ENCODE measurements at places on chromosomes 16 and 17.

DNA sequence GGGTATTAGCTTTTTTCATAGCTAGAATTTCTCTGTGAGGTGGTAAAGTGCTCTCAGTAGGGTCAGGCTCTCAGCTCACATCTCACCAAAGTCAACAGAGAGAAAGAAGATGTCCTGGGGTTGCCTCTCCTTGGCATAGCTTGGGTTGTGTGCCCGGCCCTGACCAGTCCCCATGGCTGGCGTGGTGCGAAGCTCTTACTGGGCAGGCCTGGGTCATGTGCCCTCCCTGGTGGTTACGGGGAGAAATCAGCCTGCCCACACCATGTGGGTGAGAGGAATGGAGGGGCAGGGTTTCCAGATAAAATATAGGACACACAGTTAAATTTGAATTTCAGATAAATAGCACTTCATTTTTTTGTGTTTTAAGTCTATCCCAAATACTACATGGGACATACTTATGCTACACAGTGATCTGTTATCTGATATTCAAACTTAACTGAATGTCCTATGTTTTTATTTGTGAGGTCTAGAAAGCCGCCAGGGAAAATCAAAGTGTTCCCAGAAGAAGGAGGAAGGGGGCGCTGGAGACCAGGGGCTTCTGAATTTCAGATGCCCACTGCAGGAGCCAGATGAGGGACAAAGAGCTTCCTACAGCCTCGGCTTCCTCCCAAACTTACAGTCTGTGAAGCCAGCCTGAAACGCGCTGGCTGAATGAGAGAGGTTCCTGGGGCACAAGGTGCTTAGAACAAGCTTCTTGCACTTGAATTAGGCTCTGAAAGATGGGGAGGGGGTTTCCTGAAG lies 45.4 kb downstream of the NKD1 start:
- no peak for DNase-seq

DNA sequence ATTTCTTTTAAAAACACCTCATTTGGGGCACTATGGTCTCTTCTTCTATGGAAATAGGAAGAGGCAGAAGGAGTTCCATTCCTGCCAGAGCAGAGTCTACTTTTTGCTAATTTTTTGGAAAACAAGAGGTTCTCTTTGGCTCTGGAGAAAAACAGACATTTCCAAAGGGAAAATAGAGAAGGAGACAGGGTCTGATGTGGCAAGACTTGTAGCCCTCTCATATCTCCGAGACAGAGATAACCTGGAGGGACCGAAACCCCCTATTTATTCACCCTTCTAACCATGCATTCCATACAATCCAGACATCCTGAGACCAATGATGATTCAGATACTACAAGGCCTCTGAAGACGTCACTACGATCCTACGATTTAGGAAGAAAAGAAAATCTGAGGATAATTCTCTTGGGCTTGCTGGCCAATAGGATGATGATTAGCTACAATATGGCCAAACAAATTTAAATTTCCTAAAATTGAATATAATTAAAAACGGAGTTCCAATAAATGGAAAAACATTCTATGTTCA lies 70.2 kb downstream of the HIC1 start:
- DNase-seq = no peak

- DNase-seq = peak; percentile 48
These were observed 93.9 kb upstream of the FA2H start for GRCh38 chr16:74868501-74868900.

DNA sequence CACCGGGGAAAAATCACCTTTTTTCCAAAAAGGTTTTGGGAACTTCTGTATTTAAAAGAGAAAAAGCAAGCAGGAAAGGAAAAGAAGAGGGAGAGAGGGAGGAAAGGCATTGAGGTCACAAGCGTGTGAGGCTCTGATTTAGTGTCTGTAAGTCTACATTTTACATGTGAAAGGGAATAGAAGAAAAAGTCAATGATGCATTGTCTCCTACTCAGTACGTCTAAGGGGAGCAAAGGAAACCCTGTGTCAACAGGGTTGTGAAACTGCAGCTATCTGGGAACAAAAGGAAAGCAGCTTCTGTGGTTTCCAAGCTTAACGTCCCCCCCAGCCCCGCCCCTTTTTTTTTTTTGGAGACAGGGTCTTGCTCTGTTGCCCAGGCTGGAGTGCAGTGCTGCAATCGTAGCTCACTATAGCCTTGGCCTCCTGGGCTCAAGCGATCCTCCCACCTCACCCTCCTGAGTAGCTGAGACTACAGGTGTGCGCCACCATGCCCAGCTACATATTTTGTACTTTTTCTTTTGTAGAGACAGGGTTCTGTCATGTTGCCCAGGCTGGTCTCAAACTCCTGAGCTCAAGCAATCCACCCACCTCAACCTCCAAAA lies 1.8 kb upstream of the CDC42EP4 start:
- no peak for DNase-seq

GRCh38 chr17:68441070-68441770 lies 16.1 kb downstream of the WIPI1 start:
- no peak for DNase-seq

GRCh38 chr17:60840456-60840855 lies 162.8 kb downstream of the BCAS3 start:
- DNase-seq = no peak

DNA sequence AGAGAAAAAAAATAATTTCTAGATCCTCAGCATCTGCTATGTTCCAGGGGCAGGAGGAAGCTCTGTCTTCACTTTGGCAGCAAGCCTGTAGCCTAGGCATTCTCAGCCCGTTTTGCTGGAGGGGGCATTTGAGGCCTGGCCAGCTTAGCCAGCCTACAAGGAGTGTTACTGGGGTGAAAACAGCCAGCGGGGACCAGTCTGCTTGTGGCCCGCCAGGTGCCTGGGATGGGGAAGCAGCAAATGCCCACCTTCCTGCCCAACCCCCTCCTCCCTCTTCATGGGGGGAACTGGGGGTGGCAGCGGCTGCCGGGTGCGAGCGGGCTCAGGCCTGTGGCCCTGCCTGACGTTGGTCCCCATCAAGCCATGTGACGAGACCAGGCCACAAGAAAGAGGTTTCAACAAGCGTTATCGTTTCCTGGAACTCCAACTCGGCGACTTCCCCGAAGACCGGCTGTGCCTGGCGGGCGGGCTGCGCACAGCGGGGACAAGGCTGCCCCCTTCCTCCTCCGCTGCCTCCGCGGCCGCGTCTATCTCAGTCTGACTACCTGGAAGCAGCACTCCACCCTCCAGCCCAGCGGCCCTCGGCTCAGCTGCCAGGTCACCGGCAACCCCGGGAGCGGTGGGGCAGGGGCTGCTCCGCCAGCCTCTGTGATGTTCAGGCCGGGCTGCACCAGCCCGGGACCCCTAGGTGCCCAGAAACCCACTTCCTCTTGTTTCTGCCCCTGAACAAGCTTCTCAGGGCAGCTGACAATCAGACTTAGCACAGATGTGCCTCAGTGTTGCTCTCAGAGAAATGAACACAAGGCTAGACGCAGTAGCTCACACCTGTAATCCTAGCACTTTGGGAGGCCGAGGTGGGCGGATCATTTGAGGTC lies 22.9 kb downstream of the SOCS1 start:
- DNase-seq = no peak

DNA sequence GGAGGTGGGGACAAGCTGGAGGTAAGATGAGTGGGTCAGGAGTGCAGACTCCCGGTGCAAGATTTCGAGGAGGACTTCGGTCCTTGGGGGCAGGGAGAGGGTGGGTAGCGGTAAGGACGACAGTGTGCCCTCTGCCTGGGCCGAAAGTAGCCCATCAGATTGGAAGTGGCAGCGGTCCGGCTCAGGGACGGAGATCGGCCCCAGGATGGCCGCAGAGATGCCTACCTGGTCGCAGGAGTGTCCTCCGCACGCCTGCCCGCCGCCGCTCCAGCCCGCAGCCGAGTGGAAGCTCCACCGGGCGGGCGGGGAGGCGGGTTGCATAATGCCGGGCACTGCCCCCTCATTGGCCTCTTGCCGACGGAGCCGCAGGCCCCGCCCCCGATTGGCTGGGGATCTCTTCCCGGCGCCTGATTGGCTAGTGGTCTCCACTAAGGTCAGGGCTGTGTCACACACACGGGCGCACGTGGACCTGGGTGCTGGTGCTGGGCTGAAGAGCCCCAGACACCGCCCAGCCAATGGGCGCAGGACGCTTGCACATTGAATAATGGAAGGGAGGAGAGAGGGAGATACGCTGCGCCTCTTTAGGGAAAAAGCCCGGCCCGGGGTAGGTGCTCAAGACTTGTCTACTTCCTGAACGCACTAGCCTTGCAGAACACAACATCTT lies at the start of gene PER1:
Gene PER1, minus strand, starts transcription at position 293 of the 664 bp plus-strand sequence. CDS start 1,698 bp downstream, outside the sequence.
- DNase-seq = peak; percentile 96

DNA sequence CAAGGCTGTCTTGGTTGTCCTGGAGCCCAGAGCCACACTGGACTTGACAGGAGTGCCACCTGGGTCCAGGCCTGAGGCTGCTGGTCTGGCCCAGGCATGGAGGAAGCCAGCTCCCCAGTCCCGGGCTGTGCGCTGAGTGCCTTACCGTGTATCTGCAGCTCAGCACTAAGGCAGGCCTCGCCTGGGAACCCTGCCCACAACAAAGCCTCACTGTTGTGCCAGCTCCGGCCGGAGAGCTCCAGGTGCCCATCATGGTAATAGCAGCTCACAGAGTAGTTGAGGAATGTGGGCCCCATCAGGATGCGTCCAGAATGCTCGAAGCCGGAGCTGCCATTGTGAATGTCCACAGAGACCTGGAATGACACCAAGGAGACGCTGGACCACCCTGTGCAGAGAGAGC lies 72.2 kb downstream of the RMI2 start:
- DNase-seq = peak; percentile 19

DNA sequence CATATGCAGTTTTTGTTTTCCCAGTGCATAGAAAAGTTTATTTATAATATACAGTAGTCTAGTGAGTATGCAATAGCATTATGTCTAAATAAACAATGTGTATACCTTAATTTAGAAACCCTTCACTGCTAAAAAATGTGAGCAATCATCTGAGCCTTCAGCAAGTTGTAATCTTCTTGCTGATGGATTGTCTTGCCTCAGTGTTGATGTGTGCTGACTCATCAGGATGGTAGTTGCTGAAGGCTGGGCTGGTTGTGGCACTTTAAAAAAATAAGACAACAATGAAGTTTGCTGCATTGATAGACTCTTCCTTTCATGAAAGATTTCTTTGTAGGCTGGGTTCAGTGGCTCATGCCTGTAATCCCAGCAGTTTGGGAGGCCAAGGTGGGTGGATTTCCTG lies 13.9 kb upstream of the CAPNS2 start:
- no peak for DNase-seq

- DNase-seq = no peak
These were observed 157.8 kb upstream of the RPH3AL start for GRCh38 chr17:510226-510917.

- no peak for DNase-seq
These were observed 245.4 kb downstream of the SHISA9 start for GRCh38 chr16:13146829-13147228.

DNA sequence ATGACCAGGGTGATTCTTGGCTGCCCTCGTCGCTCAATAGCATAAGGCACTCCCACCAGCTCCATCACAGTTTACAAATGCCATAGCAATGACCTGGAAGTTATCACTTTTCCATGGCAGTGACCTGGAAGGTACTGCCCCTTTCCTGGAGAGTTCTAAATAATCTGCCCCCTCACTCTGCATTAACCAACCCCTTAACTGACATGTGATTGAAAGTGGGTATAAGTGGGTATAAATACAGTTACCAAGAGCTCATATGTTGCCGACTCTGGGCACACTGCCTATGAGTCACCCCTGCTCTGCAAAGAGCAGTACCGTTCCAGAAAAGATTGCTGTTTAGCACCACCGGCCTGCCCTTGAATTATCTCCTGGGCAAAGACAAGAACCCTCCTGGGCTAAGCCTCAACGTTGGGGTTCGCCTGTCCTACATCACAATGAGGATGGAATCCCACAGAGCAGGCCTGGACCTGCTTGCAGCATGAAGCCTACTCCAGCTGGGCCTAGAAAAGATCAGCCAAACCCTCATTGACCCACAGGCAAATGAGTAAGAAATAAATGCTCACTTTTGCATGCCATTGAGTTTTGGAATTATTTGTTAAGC lies 95.2 kb upstream of the SEC14L1 start:
- no peak for DNase-seq

- no peak for DNase-seq
These were observed 7.6 kb downstream of the CYB5B start for GRCh38 chr16:69431948-69432468.

DNA sequence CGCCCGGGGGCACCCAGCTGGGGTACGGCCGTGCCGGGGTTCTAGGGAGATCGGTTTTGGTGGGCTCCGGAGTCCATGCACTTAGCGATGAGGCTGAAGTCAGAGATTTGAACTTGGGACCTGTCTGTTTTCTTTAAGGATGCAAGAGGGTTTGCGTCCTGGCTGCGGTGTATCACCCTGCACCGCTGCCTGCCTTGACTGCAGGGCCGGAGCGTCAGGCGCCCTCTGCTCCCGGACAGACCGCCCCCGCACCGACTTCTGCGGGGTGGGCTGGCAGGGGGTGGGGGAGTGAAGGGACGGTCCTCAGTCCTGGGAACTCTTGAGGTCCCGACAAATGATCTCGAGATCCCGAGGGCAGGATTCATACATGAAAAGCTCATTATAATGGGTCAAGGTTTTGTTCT lies 701 bp downstream of the PDP2 start:
- no peak for DNase-seq

- DNase-seq = peak; percentile 79
These were observed 156.5 kb downstream of the RGS9 start for GRCh38 chr17:65293584-65294180.

- no peak for DNase-seq
These were observed 10.7 kb upstream of the KRT28 start for GRCh38 chr17:40810494-40810893.

DNA sequence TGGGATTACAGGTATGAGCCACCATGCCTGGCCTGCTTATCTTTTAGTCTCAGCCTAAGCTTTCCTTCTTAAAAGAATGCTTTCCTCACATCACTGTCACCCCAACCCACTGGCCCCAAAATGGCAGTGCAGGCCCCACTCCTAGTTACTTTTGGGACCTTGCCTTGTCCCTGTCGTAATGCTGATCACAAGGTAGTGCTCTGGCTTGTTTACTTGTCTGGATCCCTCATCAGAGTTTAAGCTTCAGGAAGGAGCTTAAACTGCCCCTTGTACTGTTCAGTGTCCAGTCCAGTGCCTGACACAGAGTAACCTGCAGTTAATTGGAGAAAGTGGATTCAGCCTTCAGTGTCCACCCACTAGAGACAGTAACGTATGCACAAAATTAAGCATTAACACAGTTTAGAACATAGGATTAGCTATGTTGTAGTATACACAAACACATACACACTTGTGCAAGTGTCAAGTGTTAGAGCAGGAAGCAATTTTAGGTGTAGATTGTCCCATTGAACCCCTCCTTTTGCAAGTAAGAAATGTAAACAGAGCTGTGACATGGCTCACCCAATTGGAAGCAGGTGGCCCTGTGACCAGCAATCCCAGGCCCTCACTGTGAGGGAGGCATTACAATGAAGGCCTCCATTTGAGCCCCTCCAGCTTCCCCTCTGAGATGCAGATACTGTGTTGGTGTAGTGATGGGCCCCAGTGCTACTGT lies 44.2 kb downstream of the LDHD start:
- no peak for DNase-seq

DNA sequence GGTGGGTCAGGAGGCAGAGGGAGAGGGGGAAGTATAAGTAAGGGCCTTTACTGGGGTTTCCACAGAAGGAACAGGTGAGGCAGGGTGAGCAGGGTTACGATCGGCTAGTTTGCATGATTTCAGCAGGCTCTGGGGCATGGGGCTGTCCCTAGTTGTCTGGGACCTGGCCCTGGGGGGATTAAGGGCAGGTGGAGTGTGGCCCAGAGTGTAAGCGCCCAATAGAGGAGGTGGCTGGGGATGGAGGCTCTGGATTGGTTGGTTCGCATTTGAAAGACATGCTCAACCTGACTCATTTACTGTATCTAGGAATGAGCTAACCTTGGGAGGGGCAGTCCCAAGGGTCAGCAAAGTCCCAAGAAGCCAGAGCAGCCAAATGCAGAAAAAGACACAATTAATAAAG lies 230.3 kb downstream of the MAP2K4 start:
- DNase-seq = no peak

All from SW480 (cell line).